Left ventricle myocardium inferior (tissue), 1 donor: ENCODE measurements at places on chromosomes 13 and 19. TPM values are rescaled to one million over a fixed set of nuclear protein-coding genes. Genes with fewer than 3 reads are reported as not detected.

CDC42EP5 gene
- total RNA-seq: 8.7 TPM

WDR88 gene
- total RNA-seq: not detected

ZNF813 gene
- total RNA-seq: 1.8 TPM

CSNK1G2 gene
- total RNA-seq: 24.5 TPM

DNA sequence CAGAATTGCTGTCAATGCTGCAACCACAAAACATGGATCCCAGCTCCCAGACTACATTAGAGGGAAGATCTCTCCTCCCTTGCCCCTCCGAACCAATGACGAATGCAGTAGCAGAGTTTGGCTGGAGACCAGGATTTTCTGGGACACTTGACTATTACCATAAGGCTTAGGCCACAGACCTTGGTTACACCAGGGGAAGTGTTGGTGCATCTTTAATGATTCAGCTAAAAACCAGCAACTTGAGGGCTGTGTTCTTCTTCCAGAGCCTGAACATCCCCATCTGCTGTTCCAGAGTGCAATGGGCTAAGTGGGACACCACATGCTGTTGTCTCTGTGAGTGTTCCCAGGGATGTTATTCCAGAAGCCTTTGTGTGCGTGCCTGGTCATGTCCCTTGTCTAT, 528.2 kb downstream of the LMO7 start:
- no peaks in the 10 kb centered on the region for H3K27me3 ChIP-seq
- peaks cover 18% of the 10 kb centered on the region for H3K4me1 ChIP-seq
- no peaks in the 10 kb centered on the region for H3K36me3 ChIP-seq
- no peak for DNase-seq
- no peak overlapping the region for H3K27ac ChIP-seq
- no peak overlapping the region for H3K4me3 ChIP-seq

DNA sequence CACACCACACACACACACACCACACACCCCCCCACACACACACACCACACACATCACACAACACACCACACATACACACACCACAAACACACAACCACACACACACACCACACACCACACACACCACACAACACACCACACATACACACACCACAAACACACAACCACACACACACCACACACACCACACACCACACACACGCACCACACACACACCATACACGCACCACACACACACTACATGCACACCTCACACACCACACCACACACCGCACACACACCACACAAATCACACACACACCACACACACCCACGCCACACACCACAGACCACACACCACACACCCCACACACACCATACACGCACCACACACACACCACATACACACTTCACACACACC, 83.5 kb downstream of the ZNF557 start:
- H3K36me3 ChIP-seq: peaks cover 34% of the 10 kb centered on the region
- peaks cover 11% of the 10 kb centered on the region for H3K4me1 ChIP-seq
- H3K27ac ChIP-seq: no peak overlapping the region
- no peaks in the 10 kb centered on the region for H3K27me3 ChIP-seq
- no peak for DNase-seq
- no peak overlapping the region for H3K4me3 ChIP-seq

- no peaks in the 10 kb centered on the region for H3K36me3 ChIP-seq
- H3K27me3 ChIP-seq: peaks cover 8% of the 10 kb centered on the region
- H3K4me3 ChIP-seq: no peak overlapping the region
- H3K27ac ChIP-seq: no peak overlapping the region
- no peaks in the 10 kb centered on the region for H3K4me1 ChIP-seq
Measured at GRCh38 chr13:112669881-112670499, 19.8 kb upstream of the ATP11A start.

GRCh38 chr13:32639502-32640105, 53.4 kb downstream of the PDS5B start:
- no peaks in the 10 kb centered on the region for H3K27me3 ChIP-seq
- no peak for DNase-seq
- no peaks in the 10 kb centered on the region for H3K36me3 ChIP-seq
- peaks cover 22% of the 10 kb centered on the region for H3K4me1 ChIP-seq

DNA sequence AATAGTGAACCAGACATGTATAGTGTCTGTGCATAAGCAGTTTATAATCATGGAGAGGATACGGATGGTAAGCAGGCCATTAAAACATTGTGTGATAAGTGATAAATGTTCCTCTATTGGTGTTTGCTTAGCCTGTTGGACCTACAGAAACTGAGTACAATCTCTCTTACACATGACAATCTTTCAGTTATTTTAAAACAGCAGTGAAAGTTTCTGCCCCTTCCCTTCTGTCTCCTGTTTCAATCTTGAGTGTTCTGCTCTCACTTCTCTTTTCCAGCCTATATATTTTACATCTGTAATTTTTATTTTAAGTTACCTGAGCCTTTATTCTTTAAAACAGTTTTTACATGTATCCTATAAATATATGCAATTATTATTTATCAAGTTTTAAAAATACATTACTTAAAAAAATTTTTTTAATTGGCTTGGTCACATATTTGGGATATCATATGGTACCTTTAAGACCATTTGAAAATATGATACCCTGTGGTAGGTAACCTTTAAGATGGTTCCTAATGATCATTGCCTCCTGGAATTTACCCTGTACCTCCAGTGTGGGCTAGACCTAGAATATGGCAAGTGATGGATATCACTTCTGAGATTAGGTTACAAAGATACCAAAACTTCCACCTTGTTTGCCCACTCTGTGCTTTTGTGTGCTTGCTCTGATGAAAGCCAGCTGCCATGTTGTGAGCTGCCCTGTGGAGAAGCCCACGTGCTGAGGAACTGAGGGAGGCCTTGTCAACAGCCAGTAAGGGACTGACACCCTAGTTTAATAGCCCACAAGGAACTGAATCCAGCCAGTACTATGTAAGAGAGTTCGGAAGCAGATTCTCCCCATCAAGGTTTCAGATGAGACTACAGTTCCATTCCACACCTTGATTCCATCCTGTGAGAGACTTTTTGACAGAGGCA, 99.3 kb downstream of the DHRS12 start:
- no peak overlapping the region for H3K4me3 ChIP-seq
- H3K4me1 ChIP-seq: no peaks in the 10 kb centered on the region
- no peak for DNase-seq
- no peaks in the 10 kb centered on the region for H3K27me3 ChIP-seq

DNA sequence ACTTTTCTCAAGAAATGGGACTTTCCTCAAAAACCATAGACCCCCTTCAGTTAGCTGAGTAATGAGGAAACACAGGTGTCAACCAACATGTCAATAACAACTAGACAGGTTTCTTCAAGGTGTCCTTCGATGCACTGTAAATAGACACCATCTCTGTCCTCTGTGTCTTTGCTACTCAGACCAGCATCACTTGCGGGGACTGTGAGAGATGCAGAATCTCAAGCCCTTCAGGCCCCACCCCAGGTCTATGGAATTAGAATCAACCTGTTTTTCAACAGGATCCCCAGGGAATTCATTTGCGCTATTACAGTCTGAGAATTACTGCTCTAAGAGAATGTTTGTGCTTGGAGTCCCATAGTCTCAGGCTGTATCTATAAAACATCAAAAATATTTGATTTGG, 469.9 kb downstream of the COG6 start:
- no peaks in the 10 kb centered on the region for H3K36me3 ChIP-seq
- no peak for DNase-seq
- no peaks in the 10 kb centered on the region for H3K27me3 ChIP-seq
- no peak overlapping the region for H3K4me3 ChIP-seq

DNA sequence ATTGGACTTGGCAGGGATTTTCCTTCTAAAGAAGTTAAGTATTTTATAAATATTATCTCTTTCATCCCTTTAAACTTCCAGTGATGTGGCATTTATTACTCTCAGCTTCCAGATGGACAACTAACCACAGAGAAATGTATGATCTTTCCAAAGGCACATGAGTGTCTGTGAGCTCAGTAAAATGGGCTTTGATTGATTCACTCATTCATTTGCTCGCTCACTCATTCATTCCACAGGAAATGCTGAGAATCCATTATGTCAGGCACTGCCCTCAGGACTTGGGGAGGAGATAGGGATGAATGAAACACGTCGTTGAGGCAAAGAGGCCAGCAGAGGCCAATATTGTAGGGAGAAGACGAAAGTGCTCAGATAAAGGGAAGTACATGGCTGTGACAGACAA, 359.3 kb downstream of the EFNB2 start:
- H3K4me1 ChIP-seq: no peaks in the 10 kb centered on the region
- peaks cover 10% of the 10 kb centered on the region for H3K27me3 ChIP-seq
- no peaks in the 10 kb centered on the region for H3K36me3 ChIP-seq
- H3K4me3 ChIP-seq: no peak overlapping the region
- H3K27ac ChIP-seq: no peak overlapping the region

GRCh38 chr19:283395-283794, 7.8 kb downstream of the PLPP2 start:
- no peaks in the 10 kb centered on the region for H3K36me3 ChIP-seq
- no peak for DNase-seq
- H3K27me3 ChIP-seq: peaks cover 50% of the 10 kb centered on the region
- H3K27ac ChIP-seq: no peak overlapping the region

DNA sequence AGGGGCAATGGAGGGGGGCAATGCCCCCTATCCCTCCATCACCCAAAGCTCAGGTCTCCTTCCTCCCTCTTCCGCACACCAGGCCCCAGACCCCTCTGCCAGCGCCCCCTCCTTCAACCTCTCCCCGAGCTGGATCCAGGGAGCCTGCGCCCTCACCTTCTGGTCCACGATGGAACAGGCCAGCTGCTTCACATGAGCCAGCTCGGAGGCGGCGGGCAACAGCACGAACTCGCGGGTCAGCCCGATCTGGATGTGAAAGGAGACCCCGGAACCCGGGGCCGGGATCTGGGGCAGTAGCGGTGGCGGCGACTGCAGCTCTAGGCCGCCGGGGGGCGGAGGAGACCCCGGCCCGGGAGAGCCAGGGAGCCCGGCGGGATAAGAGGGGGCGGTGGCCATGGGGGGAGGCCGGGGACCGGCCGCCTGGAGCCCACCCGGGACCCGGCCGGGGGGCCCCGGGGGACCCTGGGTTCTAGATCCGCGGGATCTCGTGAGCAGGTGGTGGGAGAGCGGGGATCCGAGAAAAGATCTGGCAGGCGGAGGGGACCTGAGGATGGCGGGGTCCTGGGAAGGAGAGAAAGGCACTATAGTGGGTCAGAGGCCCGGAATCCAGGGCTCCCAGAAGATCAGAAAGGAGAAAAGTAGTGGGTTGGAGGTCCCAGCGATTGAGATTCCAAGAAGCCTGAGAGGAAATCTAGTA, 791 bp downstream of the PRKD2 start:
- DNase-seq: no peak
- no peaks in the 10 kb centered on the region for H3K27me3 ChIP-seq
- peaks cover 64% of the 10 kb centered on the region for H3K4me1 ChIP-seq
- peak overlapping the region; percentile 87 for H3K4me3 ChIP-seq

DNA sequence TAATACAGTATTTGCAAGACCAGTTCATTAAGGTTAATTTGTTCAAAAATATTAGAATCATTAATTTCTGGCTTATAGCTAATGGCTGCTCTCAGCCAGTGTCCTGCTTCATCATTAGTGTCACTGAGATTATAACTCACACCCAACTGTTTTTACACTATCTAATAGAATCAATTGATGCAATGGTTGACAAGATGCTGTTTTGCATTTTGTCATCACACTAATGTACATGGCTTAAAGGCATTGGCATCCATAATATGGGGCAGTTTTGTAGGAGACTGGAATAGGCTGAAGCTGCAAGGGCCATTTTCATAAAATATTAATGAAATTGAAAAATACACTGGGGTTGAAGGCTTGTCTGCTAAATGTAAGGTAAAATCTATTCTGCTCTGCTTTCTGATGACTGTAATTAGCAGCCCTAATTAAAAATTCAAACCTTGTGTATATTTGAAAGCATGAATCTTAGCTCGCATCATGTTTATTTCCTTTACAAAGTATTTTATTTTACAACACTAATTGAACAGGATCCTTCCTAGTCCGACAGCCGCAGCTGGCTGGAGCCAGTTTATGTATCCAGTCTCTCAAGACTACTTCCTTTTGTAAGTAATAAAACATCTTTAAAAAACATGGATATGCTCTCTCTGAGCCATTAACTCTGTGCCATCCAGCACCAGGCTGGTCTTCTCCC, 296.7 kb downstream of the POU4F1 start:
- no peaks in the 10 kb centered on the region for H3K4me1 ChIP-seq
- H3K27me3 ChIP-seq: no peaks in the 10 kb centered on the region
- no peak overlapping the region for H3K27ac ChIP-seq
- H3K4me3 ChIP-seq: no peak overlapping the region
- no peaks in the 10 kb centered on the region for H3K36me3 ChIP-seq

DNA sequence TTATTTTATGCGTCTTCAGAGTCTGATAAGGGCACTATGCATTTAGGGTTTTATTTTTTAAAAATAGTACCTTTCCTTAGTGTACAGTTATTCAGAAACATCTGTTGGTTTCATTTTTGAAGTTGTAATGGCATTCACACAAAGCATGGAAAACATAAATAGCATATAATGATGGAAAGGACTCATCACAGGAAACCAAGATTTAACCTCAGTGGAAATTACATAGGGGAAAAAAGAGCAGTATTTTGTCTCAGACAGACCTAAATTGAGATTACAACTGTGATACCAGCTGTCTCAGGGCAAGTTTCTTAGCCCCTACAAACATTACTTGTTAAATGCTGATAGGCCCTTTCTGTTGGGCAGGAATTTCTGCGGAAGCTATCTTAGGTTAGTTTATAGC, 57.2 kb downstream of the NHLRC3 start:
- H3K27me3 ChIP-seq: no peaks in the 10 kb centered on the region
- H3K36me3 ChIP-seq: no peaks in the 10 kb centered on the region
- no peak overlapping the region for H3K27ac ChIP-seq
- no peak for DNase-seq
- no peak overlapping the region for H3K4me3 ChIP-seq

GRCh38 chr13:55437162-55437561, 1703.6 kb upstream of the PRR20A start:
- H3K27ac ChIP-seq: no peak overlapping the region
- H3K36me3 ChIP-seq: no peaks in the 10 kb centered on the region
- no peak overlapping the region for H3K4me3 ChIP-seq
- no peaks in the 10 kb centered on the region for H3K4me1 ChIP-seq
- DNase-seq: no peak
- no peaks in the 10 kb centered on the region for H3K27me3 ChIP-seq

DNA sequence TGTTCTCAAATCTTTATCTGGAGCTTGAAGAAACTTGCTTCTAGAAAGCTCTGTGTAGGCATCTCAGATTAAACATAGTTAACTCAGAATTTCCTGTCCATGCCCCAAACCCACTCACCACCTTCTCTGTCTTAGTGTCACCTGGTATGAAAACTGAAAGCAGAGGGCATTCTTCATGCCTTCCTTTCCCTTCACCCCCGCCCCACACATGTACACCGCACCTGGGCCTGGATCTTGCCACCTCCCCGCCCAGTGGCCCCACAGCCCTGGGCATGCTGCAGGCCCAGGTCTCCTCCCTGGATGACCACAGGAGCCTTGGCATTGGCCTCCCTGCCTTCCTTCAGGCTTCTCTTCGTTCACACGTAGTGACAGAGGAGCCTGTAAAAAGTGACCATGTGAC, 15.8 kb downstream of the CFAP97D2 start:
- H3K27me3 ChIP-seq: peaks cover 44% of the 10 kb centered on the region
- H3K27ac ChIP-seq: no peak overlapping the region
- H3K4me3 ChIP-seq: no peak overlapping the region
- no peaks in the 10 kb centered on the region for H3K4me1 ChIP-seq

GRCh38 chr13:47036294-47037008, 139.6 kb upstream of the HTR2A start:
- no peak for DNase-seq
- H3K4me3 ChIP-seq: no peak overlapping the region
- H3K27me3 ChIP-seq: no peaks in the 10 kb centered on the region
- no peak overlapping the region for H3K27ac ChIP-seq
- H3K4me1 ChIP-seq: no peaks in the 10 kb centered on the region
- no peaks in the 10 kb centered on the region for H3K36me3 ChIP-seq

GRCh38 chr19:821825-822503, at the start of gene PLPPR3:
TSS of gene PLPPR3 (minus strand) at chr19:821955. CDS start at chr19:821559, 396 bp downstream.
- H3K4me1 ChIP-seq: peaks cover 15% of the 10 kb centered on the region
- no peaks in the 10 kb centered on the region for H3K36me3 ChIP-seq
- H3K27ac ChIP-seq: no peak within 1 kb of the TSS
- no peak for DNase-seq
- H3K4me3 ChIP-seq: peak within 1 kb of the TSS; percentile 63
